Brain (organoid and tissue), 16 donors: ENCODE measurements at places on chromosomes 4 and X. TPM values are rescaled to one million over a fixed set of nuclear protein-coding genes. Genes with fewer than 3 reads are reported as not detected.

DNA sequence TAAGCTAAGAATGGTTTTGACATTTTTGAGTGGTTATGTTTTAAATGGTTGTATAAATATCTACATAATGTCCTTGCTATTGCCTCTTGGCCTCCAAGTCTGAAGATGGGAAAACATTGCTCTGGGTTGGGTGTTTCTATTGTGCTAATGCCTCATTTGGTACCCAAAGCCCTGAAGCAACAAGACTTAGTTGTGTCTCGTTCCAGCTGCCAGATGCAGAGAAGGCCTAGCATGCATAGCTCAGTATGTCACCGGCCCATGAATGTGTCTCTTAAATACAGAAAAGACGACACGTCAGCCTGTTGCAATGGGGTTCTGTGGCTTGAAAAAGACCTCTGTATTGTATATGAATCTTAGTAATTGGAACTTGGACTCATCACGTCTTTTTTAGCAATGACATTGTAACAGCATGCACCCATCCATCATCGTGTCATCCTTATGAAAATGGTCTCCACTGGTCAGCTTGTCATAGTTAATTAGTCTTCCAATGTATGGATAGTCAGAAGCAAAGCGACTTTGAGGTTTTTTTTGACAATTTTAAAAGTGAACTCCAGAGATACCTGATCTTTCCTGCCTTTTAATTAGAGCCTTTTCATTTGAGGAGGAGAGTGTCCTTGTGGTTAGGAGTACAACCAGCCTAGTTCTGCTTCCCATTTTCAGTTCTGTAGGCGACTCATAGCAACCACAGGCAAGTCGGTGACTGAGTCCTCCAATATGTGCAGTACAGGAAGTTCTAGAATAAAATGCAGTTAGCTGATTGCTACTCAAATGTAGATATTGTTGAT lies 126.4 kb upstream of the GATB start:
- DNase-seq, result no peak

The ENPP6 gene
- polyA plus RNA-seq, result 6.8 TPM

- DNase-seq, result no peak
These were observed 10.6 kb downstream of the AREG start for GRCh38 chr4:74455361-74456055.

DNA sequence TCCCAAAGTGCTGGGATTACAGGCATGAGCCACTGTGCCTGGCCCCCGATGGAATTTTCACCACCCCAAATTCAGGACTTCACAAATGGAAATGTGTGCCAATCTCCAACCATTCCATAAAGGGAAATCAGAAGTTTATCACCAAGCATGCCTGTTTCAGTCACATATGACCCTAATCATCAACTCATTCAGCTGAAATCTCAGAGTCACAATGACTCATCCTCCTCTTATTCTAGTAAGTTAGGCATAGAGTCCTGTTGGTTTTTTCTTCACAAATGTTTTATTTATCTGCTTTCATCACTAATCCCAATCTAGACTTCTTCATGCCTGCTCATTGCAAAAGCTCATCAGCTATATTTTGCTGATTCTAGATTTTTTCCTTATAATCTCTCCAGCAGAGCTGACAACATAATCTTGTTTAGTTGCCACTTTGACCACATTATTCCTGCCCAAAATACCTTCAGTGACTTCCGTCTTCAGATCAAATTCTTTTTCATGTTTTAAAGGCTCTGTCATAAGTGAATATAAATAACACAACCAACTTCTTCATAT lies 83.3 kb downstream of the SLC7A11 start:
- DNase-seq, result no peak

- no peak for DNase-seq
These were observed 13.9 kb downstream of the SASH3 start for GRCh38 chrX:129793604-129794191.

GRCh38 chr4:108492816-108493595 lies 127.4 kb upstream of the RPL34 start:
- no peak for DNase-seq

The TXK gene
- not detected for polyA plus RNA-seq
